Pancreas (tissue), 10 donors: ENCODE measurements at places on chromosomes 1 and 21. TPM values are rescaled to one million over a fixed set of nuclear protein-coding genes. Genes with fewer than 3 reads are reported as not detected.
A peak's percentile ranks its signal among the peaks of the same experiment; 100 is the strongest.

- no peak for DNase-seq
These were observed 1.9 kb downstream of the OR2B11 start for GRCh38 chr1:247456021-247456420.

GRCh38 chr1:31581821-31582810 is 5.8 kb downstream of the TINAGL1 start:
- no peak for DNase-seq

DNA sequence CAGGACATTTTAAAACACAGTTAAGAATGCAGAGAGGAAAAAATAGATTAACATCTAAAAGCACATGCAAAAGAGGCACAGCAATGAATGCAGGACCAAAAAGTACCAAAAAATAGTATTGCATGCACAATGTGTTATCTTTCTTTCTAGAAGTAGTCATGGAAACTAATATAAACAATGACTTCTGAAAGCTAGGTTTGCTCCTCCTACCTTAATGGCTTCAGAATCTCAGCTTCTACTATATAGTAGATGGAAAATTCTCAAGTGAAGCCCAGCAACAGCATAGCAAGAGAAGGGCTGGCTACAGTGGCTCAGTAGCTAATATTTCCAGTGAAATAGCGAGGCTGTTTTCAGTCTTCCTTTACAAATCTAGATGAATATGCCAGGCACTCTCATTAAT is 125.1 kb downstream of the CRB1 start:
- DNase-seq, result no peak

Gene SPRR1A
- not detected for total RNA-seq

DNA sequence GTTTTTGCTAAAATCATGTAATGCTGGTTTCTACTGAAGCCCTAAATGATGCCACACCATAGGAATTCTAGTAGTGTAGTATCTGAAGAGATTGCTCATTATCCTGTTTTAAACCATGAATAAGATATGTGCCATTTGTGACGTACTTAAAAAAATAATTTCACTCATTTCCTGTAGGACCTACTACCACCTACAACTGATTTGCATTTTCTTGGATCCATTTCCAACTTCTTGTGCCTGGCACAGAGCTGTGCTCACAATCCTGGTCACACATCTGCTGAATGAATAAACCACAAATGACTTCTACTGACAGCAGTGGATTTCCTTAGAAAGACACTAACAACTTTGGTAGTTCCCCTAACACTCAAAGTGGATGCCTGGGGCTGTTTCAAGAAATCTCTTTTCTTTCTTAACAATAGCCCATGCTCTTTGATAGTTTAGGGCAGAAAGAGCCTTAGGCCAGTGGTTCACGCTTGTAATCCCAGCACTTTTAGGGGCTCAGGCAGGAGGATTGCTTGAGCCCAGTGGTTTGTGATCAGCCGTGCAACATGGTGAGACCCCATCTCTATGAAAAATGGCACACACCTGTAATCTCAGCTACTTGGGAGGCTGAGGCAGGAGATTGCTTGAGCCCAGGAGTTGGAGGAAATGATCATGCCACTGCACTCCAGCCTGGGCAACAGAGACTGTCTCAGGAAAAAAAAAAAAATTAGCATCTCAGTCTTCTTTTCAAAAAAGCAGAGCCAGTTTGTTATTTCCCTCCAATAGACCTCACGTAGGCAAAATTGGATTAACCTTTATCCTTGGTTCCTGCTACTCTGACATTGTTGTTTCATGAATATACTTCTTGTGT is 13.0 kb upstream of the BATF3 start:
- DNase-seq, result no peak

GRCh38 chr1:178037510-178038253 is 56.2 kb upstream of the RASAL2 start:
- peak; percentile 93 for DNase-seq
